Activated B cell treated with CpG ODN at 0.5 μM for 24 hours (primary cell): ENCODE measurements at places on chromosomes 11 and 22. TPM values are rescaled to one million over a fixed set of nuclear protein-coding genes. Genes with fewer than 3 reads are reported as not detected.

DGCR2 gene
- total RNA-seq = 29.3 and 33.2 TPM in 2 replicates

PANX3 gene
- total RNA-seq = not detected in 2 replicates

CAPN5 gene
- 0.44 and 0.71 TPM in 2 replicates for total RNA-seq

ADORA2A gene
- 35.7 and 35.8 TPM in 2 replicates for total RNA-seq

AQP11 gene
- 0.20 and 0.22 TPM in 2 replicates for total RNA-seq

TIMP3 gene
- not detected in 2 replicates for total RNA-seq

TTLL12 gene
- total RNA-seq = 30.0 and 31.5 TPM in 2 replicates

SERPINH1 gene
- total RNA-seq = 4.5 and 5.6 TPM in 2 replicates

KRTAP5-10 gene
- total RNA-seq = 0.27 TPM in 1 of 2 replicates, not detected in the other

ZNF70 gene
- total RNA-seq = 4.0 and 4.9 TPM in 2 replicates

C11orf21 gene
- 5.2 and 8.8 TPM in 2 replicates for total RNA-seq

SLC29A2 gene
- total RNA-seq = 13.5 and 17.1 TPM in 2 replicates

ISX gene
- total RNA-seq = not detected in 2 replicates

FAM118A gene
- total RNA-seq = 49.7 and 59.3 TPM in 2 replicates

DDTL gene
- total RNA-seq = 2.4 and 3.1 TPM in 2 replicates

YAP1 gene
- not detected in 2 replicates for total RNA-seq

PTGDR2 gene
- 0.07 TPM in 1 of 2 replicates, not detected in the other for total RNA-seq

FDX1 gene
- total RNA-seq = 8.7 and 9.4 TPM in 2 replicates

OR10D3 gene
- total RNA-seq = not detected in 2 replicates

ZNF214 gene
- total RNA-seq = not detected in 2 replicates

ANO1 gene
- not detected in 2 replicates for total RNA-seq

ROBO4 gene
- not detected in 2 replicates for total RNA-seq

DKK3 gene
- total RNA-seq = 0.12 TPM in 1 of 2 replicates, not detected in the other

APOL4 gene
- total RNA-seq = 0.05 TPM in 1 of 2 replicates, not detected in the other

CSRP3 gene
- total RNA-seq = not detected in 2 replicates

OVCH2 gene
- not detected in 2 replicates for total RNA-seq

CARNS1 gene
- total RNA-seq = 5.7 and 6.3 TPM in 2 replicates

IRAG1 gene
- total RNA-seq = not detected in 2 replicates
